Upper lobe of left lung (tissue), 6 donors: ENCODE measurements at places on chromosomes 16 and 17.

GRCh38 chr16:67036323-67036741 lies 7.4 kb downstream of the CBFB start:
- DNase-seq: no peak

GRCh38 chr16:50588276-50588675 lies 40.1 kb downstream of the NKD1 start:
- DNase-seq: no peak

DNA sequence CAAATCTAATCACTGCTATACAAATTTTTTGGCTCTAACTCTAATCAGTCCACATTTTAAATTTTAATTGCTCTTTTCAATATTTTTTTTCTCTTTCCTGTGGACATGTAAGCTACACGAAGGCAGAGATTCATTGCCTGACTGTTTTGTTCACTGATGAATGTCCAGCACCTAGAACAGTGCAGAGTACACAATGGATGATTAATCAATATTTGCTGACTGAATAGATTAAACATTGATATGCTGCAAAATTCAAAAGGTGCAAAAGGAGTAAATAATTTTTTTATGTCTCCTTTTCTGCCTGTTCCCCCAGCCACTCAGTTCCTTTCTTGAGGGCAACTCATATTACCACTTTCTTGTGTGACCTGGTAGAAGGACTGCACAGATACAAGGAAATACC lies 32.8 kb downstream of the SCNN1B start:
- no peak for DNase-seq

GRCh38 chr17:6666077-6666521 lies 14.5 kb downstream of the C17orf100 start:
- no peak for DNase-seq

GRCh38 chr17:76523084-76524037 lies 14.1 kb downstream of the CYGB start:
- DNase-seq: peak; percentile 97

GRCh38 chr16:2148714-2149629 lies 547 bp downstream of the RAB26 start:
- DNase-seq: peak; percentile 88

DNA sequence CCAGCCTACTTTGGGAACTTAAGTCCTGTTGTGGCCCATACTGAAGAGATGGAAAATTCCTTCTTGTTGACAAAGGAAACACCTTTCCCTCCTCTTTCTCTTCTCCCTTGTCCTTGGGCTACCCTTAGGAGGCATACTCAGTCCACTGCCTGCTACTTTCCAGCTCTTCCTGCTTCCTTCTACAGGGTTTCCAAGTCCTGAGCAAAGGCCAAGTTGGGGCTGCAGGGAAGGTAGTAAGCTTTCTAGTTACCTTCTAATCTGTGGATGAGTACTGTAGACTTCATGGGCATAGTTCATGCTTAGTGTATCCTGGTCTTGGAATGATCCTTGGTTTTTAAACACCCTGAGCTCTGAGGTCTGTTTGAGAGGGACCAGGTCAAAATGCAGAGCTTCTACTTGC lies 299.2 kb upstream of the MAF start:
- DNase-seq: no peak

DNA sequence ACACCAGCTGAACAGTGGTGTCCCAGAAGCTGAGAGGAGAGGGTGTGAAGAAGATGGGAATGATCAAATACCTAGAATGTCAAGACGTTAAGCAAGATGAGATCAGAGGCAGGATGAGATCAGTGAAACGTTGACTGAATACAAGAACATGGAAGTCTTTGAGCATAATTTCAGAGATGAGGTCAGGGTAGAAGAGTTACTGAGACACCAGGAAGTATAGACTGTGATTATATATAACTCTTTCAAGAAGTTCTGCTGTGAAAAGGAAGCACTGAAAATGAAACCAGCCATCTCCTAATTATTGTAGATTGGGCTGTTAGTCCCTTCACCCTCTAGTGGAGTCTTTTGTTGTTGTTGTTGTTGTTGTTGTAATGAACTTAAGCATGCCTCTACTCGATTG lies 9.1 kb downstream of the SHCBP1 start:
- no peak for DNase-seq

DNA sequence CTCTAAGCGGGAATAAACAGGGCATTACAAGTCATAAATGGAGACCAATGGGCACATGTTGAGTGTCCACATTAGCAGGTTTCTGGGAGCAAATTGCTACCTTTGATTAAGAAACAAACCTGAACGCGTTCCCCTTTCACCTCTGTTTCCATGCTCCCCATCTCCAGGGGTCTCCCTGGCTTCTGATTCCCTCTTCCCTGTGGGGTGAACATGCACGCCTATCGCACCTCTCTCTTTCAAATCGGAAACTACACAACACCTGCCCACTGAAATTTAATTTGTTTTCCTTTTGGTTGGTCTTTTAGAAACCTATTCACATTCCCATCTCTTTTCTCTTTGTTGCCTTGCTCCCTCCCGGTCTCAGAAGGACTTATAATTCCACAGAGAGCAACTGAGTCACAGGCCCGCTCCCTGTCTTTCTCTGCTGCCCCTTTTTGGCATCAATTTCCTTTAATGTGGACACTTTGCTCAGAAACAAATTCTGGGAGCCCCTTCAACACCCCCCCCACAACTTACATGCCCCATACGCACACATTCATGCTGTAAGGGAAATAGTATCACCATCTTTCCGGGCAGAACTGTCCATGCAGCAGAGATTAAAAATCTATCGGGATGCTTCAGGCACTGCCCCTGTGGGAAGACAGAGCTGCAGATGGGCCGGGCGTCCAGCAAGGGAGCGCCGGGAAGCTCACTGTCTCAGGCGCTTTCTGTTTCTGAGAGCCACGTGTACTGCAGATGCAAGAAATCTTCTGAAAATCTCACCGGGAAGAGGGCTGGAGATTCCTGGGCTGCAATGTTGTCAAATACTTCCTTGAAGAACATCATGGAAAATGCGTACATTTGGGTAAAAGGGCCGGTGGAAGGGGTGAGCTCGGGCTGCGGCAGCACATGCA lies 7.2 kb upstream of the FOXF1 start:
- no peak for DNase-seq

DNA sequence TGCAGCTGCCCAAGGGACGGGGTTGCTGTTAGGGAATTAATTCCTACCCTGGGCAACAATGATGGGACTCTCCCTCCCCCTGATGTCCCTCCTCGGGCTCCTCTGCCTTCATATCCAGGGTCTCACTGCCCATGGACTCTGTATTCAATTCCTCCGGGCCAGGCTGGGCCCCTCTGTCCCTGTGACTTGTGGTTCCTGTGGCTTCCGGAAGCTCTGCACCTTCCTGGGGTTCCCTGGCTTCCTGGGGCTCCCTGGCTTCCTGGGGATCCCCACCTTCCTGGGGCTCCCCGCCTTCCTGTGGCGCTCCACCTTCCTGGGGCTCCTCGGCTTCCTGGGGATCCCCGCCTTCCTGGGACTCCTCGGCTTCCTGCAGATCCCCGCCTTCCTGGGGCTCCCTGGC lies 35.2 kb downstream of the SRL start:
- DNase-seq: no peak
